T-helper 2 cell (primary cell): ENCODE measurements at places on chromosomes 16 and 17.

- DNase-seq: peak; percentile 73
Observed at GRCh38 chr16:53434377-53435065, at the start of gene RBL2. RBL2 (plus strand) TSS chr16:53434471; CDS start chr16:53434557, 86 bp downstream.

DNA sequence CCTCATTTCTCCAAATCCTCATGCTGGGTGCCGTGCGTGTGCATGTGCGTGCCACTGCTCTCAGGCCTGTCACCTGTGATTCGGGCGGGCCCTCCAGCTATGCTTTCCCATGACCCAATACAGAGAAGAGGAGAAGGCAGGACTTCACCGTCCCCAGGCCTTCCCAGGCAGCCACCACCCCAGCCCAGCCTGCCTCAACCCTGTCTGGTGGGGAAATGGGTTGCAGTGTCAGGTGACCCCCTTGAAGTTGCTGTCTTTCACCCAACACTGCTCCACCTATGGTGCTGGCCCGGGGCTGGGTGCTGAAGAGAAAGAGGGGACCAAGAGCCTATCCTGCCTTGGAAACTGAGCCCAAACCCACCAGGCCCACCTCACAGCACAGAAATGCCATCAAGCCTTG, 94.7 kb downstream of the GOSR1 start:
- no peak for DNase-seq

DNA sequence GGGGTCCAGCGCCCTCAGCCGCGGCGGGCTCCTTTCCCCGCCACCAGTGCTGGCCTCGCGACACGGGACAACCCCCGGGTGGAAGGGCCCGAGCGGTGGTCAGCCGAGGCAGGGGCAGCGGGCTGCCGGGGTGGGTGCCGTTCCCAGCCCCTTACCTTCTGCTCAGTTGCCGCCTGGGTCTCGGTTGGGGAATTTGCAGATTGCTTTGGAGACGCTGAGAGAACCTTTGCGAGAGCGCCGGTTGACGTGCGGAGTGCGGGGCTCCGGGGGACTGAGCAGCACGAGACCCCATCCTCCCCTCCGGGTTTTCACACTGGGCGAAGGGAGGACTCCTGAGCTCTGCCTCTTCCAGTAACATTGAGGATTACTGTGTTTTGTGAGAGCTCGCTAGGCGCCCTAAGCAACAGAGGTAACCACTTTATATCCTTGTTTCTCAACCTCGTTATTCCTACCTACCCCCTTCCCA, 381 bp downstream of the CTNS start:
- DNase-seq: no peak

DNA sequence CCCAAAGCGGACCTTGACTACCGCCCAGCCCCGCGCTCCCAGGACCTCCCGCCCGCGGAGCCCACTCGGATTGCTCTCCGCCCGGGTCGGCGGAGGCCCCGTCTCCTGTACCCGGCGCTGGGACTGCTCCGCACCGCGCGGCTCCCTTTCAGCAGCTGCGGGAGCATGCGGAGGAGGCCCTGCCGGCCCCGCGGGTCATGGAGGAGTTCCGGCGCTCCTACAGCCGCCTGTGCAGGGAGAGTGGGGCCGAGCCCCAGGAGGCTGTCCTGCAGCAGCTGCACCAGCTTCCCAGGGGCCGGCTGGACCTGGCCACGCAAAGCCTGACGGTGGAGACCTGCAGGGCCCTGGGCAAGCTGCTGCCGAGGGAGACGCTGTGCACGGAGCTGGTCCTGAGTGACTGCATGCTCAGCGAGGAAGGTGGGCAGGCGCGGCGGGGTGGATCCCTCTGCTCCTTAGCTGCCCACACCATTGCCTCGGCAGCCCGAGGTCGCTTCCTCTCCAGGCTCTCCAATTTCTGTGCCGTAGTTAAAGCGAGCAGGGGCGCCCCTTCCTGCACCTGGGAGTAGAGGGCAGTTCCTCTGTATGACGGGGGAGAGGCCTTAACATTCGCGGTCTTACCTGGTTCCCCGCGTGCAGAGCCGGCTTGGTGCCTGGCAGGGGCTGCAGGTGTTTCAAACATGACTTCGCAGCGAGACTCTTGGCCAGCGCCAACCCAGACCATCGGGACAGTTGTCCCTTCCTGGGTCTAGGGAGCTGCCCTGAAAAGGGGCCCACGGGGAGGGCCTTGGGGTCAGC, 539 bp downstream of the LRRC45 start:
- DNase-seq: no peak

GRCh38 chr17:56847106-56847505, 13.2 kb downstream of the DGKE start:
- no peak for DNase-seq

DNA sequence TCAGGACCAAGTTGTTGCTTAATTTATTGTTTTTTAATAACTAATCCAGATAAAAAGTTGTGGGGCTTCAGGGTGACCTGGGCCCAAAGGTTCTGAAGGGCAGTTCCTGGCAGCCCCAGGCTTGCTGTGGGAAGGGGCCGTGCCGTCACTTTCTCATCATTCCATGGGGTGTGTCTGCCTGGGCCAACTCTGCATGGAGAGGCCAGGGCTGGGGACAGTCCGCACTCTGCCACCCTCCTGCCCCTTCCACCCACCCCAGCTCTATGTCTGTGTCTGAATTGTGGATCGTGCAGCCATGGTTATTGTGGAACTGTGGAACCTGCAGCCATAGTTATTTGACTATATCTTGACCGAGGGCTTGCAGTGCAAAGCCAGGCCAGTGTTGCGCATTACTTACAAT, 4.0 kb downstream of the LIMD2 start:
- no peak for DNase-seq

DNA sequence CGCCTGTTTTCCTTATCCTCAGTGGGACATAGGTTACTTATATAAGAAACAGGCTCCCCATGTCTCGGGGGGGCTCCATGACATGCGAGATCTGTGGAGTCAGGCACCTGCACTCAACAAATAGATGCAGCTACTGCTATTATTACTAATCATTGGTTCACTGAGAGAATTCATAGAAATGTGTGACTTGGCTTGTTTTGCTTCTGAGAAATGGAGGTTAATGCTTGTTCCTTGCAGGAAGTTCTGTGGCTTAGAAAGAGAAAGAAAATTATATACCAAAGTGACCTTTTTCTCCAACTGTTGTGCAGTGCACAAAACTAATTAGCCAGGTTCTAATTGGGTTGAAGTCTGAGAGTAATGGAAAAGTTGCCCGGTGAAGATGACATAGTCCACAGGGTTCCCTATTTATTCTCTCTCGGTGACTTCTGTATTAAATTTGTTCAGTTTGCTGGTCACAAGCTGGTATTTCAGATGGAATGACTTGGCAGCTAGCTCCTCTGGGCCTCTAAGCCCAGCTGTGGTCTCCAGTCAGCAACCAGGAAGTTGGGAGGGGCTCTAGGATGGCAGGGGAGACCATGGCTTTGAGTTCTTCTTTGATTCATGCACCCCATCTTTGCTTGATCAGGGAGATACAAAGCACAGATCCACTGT, 17.6 kb upstream of the MAF start:
- DNase-seq: no peak

- no peak for DNase-seq
Observed at GRCh38 chr17:73160980-73161630, 3.7 kb upstream of the SSTR2 start.

- DNase-seq: no peak
Observed at GRCh38 chr16:54174750-54175149, 111.8 kb downstream of the IRX3 start.

DNA sequence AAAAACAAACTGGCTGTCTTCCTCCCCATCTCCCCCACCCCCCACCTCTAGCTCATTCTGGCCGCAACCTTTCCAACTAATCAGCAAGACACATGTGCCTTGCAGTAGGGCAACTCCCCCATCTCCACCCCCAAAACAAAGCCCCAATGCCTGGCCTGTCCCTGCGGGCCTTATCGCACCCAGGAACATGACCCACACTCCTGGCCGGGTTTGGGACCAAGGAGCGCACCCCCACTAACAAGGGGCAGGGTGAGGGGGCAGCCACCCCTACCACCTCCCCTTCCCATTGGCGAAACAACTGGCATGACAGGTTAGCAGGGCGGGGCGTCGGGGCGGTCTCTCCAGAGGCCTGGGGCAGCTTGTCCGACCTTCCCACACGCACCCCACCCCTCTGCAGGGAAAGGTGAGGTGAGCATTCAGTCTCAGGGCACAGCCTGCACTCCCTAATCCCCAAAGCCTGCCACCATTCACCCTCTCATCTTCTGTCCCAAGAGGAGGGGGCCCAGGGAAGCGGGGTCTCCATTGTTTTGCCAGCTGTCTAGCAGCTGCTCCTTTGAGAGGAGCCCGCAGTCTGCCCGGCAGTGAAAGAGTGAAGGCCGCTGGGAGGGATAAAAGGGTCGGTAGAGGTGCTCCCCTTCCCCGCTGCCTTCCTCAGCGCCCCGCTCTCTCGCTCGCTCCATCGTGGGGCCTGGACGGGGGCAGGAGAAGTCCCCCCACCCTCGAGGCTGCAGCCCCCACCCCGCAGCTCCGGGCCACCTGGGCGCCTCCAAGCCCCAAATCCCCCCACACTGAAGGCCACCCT, 765 bp downstream of the MYO18A start:
- DNase-seq: no peak

DNA sequence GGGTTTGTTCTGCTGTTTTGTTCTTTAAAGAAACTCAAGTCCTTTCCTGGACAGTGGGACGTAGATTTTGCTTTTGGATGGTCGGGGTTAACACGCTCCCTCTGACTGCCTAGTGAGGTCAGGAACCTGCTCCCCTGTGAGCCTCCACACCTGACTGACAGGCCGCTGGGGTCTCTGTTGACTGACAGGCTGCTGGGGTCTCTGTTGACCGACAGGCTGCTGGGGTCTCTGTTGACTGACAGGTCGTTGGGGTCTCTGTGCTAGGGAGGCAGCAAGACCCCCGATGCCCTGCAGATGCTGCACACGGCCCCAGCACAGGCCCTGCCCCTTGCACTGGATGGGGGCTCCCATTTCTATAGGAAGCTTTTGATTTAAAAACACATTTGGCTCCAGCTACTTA, 33.5 kb downstream of the LMF1 start:
- DNase-seq: no peak

- no peak for DNase-seq
Observed at GRCh38 chr16:2170080-2170479, 14.5 kb downstream of the TRAF7 start.

- no peak for DNase-seq
Observed at GRCh38 chr16:85208181-85208580, 95.9 kb upstream of the CIBAR2 start.

DNA sequence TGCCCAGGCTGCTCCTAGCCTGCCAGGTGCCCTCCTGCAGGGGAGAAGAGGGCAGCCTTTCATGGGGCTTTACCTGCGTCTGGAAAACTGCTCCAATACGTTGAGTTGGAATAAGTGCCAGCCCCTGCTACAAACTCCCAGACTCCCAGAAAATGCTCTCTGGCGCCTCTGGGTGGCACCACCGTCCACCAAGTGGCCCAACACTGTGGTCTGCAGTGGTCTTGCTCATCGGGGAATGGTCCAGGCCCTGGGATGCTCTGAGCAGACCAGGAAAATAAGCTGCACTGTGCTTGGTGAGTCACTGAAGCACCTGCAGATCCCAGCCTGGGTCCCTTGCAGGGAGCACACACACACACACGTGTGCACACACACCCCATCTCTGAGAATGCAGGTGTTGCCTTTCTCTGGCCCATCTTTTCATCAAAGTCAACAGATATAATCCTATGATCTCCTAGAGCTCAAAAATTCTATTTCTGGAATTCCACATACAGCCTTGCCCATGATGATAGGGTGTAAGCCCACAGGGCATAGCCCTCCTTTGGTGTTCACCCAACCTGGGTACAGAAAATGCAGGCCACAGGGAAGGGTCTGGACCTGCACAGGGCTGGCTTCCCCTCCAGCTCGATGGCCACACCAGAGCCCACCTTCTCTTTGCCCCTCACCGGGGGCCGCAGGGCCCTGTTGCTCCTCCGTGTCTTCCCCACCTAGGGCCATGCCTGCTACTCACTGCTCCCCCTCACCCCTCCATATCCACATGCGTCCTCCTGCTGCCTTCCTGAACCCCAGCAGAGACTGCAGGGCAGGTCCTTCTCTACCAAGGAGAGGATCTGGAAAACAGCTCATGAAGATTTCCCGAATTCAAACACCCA, 20.5 kb downstream of the CDIP1 start:
- DNase-seq: no peak

DNA sequence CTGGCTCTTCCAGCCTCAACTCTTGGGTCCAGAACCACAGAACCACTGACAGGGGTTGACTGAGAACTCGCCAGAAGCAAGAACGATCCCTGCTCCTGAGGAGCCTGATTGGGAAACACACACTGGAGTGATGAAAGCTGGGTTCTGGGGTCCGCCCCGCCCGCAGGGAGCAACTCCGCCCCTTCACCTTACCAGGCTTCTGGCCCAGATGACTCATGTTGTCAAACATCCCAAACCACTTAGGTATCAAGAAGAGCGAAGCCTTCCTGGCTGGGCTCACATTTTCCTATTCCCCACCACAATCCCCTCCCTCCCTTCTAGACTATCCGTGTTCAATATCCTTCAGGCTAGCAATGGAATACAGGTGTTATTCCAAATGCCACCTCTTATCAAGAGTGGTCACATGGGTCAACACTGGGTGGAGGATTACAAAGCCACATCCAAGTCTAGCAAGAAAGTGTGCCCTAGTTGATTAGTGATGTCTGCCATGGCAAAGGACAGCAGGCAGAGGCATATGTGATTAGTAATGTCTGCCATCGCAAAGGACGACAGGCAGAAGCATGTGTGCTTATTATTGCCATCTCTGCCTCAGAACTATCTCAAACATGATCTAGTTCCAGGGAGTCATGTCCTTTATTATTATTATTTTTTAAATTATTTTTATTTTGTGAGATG, 70.5 kb downstream of the TIMM22 start:
- no peak for DNase-seq

- no peak for DNase-seq
Observed at GRCh38 chr17:74213861-74214391, 555 bp downstream of the TTYH2 start.

DNA sequence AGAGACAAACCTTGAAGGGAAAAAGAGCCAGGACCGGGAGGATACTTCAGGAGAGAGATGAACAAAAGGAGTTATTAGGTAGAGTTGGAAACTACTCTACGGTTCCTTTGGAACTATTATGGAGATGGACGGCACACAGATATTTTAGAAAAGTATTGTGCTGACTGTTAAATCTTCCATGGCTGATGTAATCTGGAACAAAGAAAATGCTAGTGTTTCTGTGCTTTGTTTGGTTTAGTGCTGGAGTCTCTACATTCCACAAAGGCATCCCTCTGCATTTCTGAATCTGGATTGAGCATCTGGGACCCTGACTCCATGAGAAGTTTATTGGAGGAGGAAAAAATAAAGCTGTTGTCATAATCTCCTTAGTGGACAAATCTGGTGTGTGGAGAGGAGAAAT, 57.2 kb downstream of the RPGRIP1L start:
- no peak for DNase-seq

GRCh38 chr17:45908460-45908859, 14.1 kb downstream of the MAPT start:
- no peak for DNase-seq

- DNase-seq: no peak
Observed at GRCh38 chr16:83441517-83441916, 366.3 kb upstream of the HSBP1 start.
